ENCODE measurements at places on chromosomes 1 and 21.

GRCh38 chr1:221315330-221315729 is 426.6 kb downstream of the DUSP10 start:
- no peak for DNase-seq

- DNase-seq: no peak
These were observed 10.1 kb upstream of the ELAVL4 start for GRCh38 chr1:50098591-50099021.

DNA sequence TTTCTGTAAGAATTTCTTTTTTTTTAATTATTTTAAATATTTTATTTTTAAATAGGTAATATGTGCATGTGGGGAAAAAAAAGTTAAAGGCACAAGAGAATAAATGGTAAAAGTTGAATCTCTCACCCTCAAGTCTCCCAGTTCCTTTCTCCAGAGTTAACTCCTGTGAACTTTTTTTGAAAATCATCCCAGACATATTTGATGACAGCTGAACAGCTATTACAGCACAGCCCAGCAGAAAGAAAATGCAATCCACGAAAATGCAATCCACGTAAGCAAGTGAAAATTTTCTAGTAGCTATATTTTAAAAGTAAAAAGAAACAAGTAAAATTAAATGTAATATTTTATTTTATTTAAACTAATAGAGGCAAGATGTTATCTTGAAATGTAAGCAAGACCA is 310.0 kb upstream of the RUNX1 start:
- DNase-seq: no peak

GRCh38 chr1:113103048-113103447 is 30.1 kb downstream of the LRIG2 start:
- DNase-seq: no peak

- no peak for DNase-seq
These were observed 53.4 kb upstream of the PTGFR start for GRCh38 chr1:78437396-78437795.

DNA sequence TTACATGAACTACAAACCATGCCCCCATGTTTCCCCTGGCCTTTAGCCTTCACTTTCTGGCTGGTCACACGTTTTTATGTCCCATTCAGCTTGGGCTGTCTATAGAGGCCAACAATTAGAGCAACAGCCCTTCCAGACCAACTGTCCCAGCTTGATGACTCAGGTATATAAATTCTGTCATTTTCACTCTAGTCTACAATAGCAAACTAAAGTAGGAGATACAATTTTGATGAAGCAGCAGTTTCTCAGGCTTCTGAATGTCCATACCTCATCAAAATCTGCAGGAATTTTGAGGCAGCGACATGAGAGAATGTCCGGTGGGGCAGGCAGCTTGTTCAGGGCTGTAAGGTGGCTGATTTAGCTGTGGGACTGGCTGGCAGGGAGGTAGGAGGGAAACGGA is 45.6 kb upstream of the VAV3 start:
- no peak for DNase-seq

DNA sequence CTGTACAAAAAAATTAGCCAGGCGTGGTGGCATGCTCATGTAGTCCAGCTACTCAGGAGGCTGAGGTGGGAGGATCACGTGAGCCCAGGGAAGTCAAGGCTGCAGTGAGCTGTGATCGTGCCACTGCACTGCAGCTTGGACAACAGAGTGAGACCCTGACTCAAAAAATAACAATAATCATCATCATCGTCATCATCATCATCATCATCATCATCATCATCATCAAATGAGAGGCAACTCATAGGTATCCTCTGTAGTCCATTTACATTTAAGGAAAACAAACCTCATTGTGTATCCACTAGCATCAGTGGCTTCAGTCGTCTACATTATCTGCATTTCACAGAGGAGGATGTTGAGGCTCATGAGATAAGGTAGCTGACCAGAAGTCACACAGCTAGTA is 68.8 kb upstream of the SELENON start:
- no peak for DNase-seq

- no peak for DNase-seq
These were observed 10.1 kb upstream of the CPT2 start for GRCh38 chr1:53186533-53186932.

DNA sequence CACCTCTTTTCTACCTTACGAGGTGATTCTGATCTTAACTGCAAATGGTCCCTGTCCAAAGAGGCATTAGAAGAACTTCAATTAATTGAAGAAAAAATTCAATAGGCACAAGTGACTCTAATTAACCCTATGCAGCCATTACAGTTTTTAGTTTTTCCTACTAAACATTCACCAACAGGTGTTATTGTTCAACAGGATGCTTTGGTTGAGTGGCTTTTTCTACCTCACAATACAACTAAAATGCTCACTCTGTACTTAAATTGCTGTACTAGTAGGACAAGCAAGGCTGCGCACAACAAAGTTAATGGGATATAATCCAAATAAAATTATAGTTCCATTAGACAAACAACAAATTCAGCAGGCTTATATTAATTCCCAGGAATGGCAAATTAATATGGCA is 11.6 kb upstream of the PM20D1 start:
- no peak for DNase-seq

GRCh38 chr1:151509350-151510019 is 1.7 kb upstream of the CGN start:
- no peak for DNase-seq

- no peak for DNase-seq
These were observed 683 bp upstream of the EFNA4 start for GRCh38 chr1:155062702-155063411.

- no peak for DNase-seq
These were observed 5.8 kb downstream of the PFKL start for GRCh38 chr21:44305691-44306090.

DNA sequence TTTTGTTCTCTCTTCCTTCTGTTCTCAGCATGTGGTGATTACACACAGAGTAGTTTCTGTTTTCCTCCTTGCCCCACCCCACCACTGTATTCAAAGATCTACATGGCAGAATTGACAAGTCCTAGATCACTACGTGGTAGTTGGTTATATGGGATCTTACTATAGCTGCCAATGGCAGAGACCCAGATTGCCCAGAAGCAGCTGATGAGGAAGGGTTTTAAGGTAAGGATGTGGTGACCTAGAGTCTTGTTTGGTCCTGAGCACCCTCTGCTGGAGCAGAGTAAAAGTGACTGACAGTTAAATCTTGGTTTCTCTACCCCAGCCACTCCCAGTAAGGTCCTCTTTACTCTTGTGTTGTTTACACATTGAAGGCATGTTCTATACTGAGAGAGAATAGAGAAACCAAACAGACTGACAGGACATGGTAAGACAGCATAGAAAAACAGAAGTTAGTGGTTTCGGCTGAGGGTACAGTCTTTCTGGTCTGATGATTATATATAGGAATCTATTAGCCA is 22.8 kb upstream of the STRIP1 start:
- no peak for DNase-seq

GRCh38 chr1:240399381-240399780 is 212.6 kb downstream of the GREM2 start:
- no peak for DNase-seq

GRCh38 chr1:79197421-79197820 is 190.9 kb upstream of the ADGRL4 start:
- DNase-seq: no peak

- DNase-seq: no peak
These were observed 265.7 kb downstream of the PTBP2 start for GRCh38 chr1:96987186-96987703.

DNA sequence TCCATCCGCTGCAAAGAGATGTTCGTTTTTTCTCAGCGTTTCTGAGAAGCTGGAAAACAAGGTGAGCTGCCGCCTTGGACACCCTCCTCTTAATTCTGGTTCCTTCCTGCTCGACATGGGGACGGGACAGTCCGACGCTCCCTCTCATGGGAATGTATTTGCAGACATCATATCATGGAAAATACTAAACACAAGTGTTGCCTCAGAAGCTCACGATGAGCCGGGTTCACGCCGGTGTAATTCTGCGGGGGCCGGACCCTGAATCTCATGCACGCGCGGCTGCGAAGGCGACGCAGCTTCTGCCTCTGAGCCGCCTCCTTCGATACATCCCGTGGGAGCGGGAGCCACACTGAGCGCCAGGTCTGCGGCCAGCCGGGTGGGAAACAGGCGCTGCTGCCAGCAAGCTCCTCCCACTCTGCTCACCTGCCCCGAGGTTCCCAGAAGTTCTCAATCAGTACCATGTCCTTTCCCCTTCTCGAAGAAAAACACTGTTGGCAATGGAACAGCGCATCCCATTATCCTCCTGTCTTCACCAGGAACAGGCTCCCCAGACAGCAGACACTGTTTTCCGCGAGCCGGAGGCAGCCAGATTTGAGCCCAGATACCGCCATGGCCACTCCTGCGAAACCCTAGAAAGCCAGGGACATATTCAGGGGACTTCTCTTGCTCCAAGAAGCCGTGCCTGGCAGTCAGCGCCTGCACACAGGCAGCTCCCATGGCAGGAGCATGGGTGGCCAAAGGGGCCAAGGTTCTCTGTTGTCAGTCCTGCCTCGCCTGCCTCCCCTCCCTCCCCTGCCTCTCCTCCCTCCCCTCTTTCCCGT is 98.0 kb downstream of the WDR4 start:
- no peak for DNase-seq

DNA sequence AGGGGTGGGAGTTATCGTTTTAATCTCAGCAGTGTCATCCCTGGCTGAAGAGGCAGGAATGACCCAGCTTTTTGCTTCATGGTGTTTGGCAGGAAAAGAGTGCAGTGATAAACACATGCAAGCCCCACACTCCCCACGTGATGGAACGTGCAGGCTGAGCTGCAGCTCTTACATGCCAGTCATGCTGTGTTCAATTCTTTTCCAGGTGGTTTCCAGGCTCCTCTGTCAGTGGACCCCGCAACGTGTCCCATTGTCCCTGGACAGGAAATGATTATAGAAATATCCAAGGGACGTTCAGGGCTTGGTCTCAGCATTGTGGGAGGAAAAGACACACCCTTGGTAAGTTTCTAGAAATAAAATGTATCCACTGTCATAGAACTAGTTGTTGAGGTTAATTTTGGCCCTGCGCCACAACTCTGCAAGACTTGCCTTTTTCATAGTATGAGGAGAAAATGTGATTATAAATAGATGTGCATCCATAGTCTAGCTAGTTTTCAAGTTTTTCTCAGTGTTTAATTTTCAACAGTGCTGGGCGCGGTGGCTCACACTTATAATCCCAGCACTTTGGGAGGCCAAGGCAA is 110.2 kb upstream of the L1TD1 start:
- DNase-seq: no peak

GRCh38 chr1:40017951-40018575 is 22.5 kb upstream of the CAP1 start:
- no peak for DNase-seq

DNA sequence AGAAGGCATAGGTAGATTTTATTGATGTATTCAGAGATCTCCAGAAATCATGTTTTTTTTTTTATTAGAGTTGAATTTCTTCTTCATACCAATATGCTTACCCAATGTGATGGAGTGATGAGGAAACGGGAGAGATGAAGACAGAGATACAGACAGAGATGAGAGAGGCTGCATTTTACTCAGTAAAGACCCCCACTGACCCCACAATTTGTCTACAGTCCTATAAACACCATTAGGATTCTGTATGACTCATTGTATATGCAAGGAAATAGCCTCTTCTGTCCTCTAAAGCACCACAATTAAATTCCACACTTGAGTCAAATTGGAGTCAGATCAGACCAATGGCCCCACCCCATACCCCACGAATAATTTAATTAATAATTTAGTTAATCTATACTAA is 44.0 kb downstream of the RUNX1 start:
- no peak for DNase-seq

- DNase-seq: no peak
These were observed 64.0 kb upstream of the CHRM3 start for GRCh38 chr1:239322369-239322768.

- DNase-seq: no peak
These were observed 3.5 kb upstream of the GNG12 start for GRCh38 chr1:67836769-67837168.

GRCh38 chr1:22835636-22836319 is 125.1 kb downstream of the EPHB2 start:
- DNase-seq: no peak

GRCh38 chr1:216566641-216567205 is 143.5 kb upstream of the USH2A start:
- no peak for DNase-seq

GRCh38 chr21:46005481-46005881 is 23.9 kb downstream of the COL6A1 start:
- DNase-seq: no peak
